Natural killer cell treated with Interleukin-12 subunit alpha and Interleukin-12 subunit beta and Interleukin-15 and Interleukin-18, amount 100 ng/mL, for 72 hours (primary cell): ENCODE measurements at places on chromosomes 4 and X.

- DNase-seq: no peak
These were observed 20.1 kb downstream of the STX18 start for GRCh38 chr4:4521731-4522130.

GRCh38 chr4:184030036-184030435 lies 124.9 kb downstream of the STOX2 start:
- no peak for DNase-seq

- no peak for DNase-seq
These were observed 683.6 kb upstream of the TENM3 start for GRCh38 chr4:181559637-181560036.

DNA sequence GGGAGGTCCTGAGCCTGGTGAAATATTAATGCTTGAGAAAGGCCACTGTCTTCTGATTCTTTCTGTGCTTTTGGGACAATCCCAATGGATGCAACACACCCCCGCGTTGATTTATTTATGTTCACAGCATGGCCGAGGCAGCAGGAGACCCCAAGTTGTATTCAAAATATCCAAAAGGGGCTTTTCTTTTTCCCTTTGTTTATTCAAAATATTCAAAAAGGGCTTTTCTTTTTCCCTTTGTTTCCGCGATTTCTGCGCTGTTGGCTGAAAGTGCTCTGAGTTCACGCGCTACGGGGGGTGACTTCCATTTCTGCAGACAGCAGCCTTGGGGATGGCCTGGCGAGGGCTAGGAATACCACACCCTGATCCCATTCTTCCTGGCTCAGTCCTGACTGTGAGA lies 59.5 kb upstream of the PPP2R3B start:
- no peak for DNase-seq
